T-helper 22 cell (primary cell): ENCODE measurements at places on chromosomes 12 and 14.
A peak's percentile ranks its signal among the peaks of the same experiment; 100 is the strongest.

- DNase-seq, result no peak
These were observed 10.8 kb downstream of the GLRX5 start for GRCh38 chr14:95545515-95546168.

- no peak for DNase-seq
These were observed 196.6 kb downstream of the GLT1D1 start for GRCh38 chr12:129049917-129050316.

DNA sequence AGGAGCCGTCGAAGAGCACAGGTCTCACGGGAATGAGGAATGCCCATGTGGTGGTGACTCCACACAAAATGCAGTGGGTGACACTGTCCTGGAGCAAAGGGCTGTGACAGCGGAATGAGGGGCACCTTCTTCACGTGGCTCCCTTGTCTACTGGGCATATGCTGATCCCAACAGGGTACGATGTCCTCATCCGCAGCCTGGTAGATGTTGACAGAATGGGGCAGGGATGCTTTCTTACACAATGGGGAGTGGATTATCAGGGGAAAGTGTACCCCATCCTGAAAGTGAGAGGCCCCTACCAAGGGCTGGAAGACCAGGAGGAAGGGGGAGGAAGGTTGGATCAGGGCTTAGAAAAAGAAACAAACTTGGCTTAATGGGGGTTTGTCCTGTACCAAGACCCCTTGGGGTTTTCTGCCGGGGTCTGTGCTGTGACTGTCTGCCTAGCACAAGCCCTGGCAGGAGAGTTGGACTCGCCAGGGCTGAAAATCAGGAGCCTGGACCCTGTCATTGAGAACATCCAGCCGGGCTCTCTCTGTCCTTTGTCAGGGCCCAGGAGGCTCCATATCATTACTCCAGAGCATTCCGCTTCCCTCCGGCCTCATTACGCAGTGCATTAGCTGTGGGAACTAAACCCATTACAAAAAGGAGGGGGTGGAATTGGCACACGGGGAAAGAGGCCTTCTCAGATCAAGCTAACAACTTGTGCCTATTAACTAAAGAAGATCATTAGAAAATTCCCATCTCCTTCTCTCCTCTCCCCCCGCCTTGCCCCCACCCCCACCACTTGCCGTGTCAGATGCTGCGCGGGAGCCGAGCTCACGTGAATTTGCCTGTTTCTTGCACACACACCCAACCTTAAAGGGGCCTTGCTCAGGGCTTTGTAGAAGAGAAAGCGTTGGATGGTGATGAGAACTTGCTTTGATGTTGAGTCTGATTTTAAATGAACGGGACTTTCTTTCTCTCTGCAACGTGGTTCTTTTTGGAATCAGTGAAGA lies 171.8 kb upstream of the PARP11 start:
- DNase-seq, result no peak

GRCh38 chr14:83711046-83711445 lies 1818.9 kb upstream of the FLRT2 start:
- no peak for DNase-seq

DNA sequence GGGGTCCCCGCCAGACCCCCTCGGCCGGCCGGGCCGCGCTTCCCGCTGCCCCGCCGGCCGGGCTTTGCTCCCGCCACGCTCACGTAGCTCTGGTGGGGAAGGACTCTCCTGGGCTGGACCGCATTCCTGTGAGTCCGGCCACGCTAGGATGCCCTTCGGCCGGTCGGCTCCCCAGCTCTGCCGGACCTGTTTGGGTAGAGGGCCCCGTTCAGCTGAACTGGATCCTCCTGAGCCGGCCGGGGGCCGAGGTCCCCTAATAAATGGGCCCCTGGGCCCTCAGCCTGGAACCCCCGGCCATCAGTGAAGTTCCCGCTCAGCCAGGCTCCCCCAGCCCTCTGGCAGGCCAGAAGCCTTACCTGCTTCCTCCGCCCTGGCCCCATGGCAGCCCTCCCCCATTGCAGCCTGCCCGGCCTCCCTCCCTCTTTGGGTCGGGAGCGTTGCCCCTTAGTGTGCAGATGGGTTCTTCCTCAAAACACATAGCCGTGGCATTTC lies 593 bp downstream of the UNC119B start:
- DNase-seq, result no peak

DNA sequence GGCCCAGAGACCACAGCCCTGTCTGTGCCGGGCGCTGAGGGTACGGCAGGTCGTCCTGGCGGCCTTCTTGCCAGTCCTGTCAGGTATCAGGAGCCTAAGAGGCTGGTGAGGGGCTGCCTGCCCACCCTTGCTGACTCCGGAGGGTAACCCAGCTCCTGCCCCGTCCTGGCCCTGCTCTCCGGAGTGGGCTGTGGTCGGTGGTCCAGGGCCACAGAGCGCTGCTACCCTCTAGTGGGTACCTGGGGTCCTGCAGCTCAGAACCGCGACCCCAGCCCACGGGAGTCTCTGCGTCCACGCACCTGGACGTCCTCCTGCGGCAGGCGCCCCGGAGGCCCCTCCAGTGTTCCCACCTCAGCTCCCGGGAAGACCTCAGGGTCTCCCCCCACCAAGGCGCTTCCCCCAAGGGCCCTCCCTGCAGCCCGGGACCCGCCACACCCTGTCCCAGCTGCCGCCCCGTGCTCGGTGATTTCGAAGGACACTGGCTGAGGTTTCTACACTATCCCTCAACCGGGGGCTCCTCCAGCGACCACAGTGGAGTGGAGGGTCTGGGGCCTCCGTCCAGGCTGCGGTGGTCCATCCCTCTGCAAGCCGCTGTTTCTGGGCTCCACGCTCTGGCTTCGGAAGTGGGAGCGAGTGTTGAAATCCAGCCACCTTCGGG lies 75.9 kb upstream of the FBRSL1 start:
- no peak for DNase-seq

GRCh38 chr14:24274101-24274543 lies 2.7 kb upstream of the RABGGTA start:
- peak; percentile 14 for DNase-seq

- DNase-seq, result no peak
These were observed 320.1 kb downstream of the DAD1 start for GRCh38 chr14:22268875-22269274.

DNA sequence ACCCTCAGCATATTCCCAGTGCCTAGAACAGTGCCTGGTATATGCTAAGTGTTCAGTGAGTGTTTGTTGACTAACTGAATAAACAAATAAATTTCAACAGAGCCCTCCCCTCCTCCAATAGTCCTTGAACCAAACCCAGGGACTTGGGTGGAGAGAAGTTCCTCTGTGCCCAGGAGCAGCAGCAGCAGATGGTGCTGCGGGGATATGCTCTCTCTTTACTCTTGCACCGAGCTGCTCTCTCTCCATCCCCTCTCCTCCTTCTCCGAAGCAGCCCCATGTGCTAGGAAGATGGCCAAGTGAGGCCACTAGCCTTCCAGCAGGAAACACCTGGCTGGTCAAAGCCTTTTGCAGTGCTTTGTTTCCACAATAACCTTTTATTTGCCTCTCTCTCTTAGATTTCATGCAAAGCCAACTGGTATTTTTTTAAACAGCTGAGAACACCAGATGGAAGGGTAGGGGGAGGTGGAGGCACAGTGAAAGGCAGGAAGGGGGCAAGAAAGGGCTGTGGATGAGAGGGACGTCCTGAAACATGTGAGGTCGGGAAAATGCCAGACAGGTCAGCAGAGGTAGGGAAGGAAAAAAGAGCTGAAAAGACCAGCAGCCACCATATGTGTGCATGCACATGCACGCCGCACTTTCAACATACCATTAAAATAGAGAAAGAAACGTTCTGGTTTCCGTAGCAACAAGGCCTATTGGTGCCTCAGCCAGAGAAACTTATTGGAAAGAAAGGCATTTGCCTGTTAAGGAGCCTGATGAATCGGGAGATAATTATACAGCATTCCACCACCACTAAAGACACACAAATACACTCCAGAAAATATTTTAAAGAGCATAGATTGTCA lies 78.9 kb downstream of the EMP1 start:
- DNase-seq, result no peak

GRCh38 chr14:47261350-47261749 lies 414.1 kb downstream of the MDGA2 start:
- DNase-seq, result no peak

DNA sequence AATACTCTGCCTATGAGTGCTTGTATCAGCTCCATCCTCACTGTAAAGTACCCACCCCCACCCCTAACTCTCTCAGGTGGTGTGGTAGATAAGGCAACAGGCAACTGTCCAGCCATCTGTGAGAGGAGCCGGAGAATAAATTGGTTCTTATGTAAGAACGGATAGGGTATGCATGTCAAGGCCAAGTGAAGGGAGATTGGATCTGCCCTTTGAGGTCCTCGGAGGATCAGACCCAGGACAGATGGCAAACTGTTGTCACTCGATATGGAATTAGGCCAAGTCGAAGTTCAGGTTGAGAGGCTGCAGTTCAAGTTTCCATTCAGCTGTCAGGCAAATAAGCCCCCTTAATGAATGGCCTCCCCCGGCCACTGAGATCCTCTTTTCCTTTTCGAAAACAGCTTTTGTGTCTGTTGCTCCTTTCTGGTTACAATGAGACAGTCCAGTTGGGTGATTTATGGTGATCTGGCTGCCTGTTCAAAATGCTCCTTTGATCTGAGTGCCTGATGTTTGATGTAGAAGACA lies 120.3 kb downstream of the VRK1 start:
- no peak for DNase-seq

DNA sequence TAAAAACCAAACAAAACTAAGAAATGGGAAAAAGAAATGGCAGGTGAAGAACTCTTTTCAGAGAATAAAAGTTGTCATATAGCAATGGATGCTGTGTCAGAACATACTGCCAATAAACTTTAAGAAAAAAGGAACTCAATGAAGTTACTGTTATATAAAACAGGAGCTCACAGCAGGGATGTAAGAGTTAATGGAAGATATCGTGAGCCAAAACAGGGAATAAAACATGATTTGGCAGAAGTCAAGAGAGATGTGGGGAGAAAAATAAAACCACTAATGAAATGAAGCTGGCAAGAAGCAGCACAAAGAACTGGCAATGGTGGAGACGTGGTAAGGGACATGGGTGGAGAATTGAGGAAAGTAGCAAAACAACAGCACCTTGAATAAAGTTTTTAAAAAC lies 61.0 kb downstream of the TAOK3 start:
- no peak for DNase-seq

GRCh38 chr12:94172973-94173372 lies 24.6 kb downstream of the PLXNC1 start:
- no peak for DNase-seq

DNA sequence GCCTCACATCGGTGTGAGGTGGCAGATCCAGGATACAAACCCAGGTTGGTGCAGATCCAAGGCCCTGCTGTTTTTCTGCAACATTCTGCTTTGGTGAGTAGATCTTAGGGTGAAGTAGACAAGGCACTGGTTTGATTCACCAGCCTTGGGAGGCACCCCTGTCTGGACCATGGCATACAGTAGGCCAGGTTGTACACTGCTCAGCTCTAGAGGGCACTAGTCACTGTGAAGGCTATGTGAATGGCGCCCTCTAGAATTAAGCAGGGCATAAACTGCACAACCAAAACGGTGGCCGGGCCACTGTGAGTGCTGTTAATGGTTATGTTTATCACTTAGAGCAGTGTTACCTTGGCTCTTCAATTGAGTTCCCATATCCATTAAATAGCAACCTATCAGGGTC lies 280.6 kb upstream of the PWP1 start:
- no peak for DNase-seq

DNA sequence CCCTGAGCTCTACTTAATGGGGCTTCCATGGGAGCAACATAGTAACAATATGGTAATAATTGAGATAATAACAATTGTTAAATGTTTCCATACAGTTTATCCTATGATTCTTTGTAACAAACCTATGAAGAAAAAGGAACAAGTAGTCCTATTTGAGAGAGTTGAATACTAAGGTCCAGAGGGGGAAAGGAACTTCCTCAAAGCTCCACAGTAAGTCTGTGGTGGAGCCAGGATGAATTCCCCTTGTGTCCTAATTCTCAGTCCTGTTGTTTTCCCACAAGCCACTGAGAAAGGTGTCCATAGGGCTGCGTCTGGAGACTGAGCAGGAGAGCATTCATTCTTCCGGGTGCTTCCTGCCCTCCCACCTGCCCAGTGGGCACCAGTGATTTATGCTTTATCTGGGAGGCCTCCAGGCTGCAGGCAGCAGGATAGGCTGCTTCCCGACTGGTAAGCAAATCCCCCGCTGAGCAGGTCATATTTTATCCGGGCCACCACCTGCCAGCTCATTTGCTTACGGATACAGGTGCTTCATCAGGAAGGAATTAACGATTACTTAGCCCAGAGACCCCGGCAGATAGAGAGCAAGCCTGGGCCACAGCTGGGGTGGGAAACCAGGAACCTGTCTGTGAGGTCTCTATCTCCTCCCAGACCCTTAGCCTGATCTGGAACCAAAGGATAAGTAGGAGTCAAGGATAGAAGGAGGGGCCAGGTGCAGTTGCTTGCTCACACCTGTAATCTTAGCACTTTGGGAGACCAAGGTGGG lies 33.9 kb upstream of the FAM222A start:
- no peak for DNase-seq

DNA sequence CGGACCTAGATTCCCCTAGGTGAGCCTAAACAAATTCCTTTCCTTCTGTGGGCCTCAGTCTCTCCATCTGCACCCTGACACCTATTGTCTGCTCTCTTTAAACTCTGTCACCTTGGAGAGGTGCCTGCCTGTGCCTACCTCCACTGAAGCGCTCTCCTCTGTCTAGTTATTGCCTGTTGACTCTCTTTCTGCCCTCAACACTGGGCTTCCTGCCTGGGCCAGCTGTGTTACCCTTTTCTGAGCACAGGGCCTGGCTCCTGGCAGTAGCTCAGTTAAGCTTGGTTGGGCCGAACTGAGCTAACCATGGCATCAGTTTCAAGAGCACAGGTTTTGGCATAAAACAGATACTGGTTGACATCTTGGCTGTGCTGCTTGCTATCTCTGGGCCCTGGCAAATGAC lies 43.5 kb downstream of the PRMT8 start:
- DNase-seq, result no peak

GRCh38 chr12:69657376-69658137 lies 41.5 kb downstream of the BEST3 start:
- DNase-seq, result no peak

GRCh38 chr12:95788637-95789036 lies 1.9 kb downstream of the NTN4 start:
- DNase-seq, result no peak

GRCh38 chr12:3931206-3931605 lies 58.0 kb upstream of the PARP11 start:
- DNase-seq, result no peak

DNA sequence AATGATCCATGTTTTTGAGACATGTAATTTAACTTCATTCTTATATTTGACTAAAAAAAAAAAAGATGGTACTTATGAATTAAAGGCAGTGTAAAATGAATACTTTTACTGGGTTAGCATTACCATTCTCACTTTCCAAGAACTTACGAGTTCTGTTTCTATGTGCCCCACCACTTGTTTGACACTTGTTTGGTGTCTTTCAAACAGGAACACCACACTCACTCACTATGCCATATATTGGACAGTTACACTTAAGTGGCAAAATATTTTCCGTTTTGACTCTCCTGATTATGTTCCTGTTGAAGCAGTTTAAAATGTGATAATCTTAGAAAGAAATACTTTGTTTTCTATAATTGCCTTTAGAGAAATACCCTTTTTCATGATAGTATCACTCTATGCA lies 56.6 kb upstream of the ATXN7L3B start:
- no peak for DNase-seq

- no peak for DNase-seq
These were observed 4.4 kb upstream of the SCAF11 start for GRCh38 chr12:45994736-45995135.

GRCh38 chr12:116006141-116006540 lies 271.4 kb downstream of the MED13L start:
- no peak for DNase-seq

GRCh38 chr14:33833706-33834465 lies 117.0 kb downstream of the EGLN3 start:
- DNase-seq, result no peak

GRCh38 chr12:95107362-95107761 lies 33.9 kb upstream of the NR2C1 start:
- no peak for DNase-seq

GRCh38 chr12:116615141-116615861 lies 56.1 kb downstream of the MAP1LC3B2 start:
- no peak for DNase-seq
